Myocyte (in vitro differentiated cells): ENCODE measurements at places on chromosomes 3 and 15. TPM values are rescaled to one million over a fixed set of nuclear protein-coding genes. Genes with fewer than 3 reads are reported as not detected.

DNA sequence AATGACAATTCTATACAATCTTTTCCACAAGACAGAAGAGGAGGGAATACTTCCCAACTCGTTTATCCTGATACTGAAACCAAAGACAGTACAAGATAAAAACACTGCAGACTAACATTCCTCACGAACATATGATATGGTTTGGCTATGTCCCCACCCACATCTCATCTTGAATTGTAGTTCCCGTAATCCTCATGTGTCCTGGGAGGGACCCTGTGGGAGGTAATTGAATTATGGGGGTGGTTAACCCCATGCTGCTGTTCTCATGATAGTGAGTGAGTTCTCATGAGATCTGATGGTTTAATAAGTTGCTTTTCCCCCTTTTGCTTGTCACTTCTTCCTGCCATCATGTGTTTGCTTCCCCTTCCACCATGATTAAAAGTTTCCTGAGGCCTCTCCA lies 83.9 kb upstream of the PROK2 start:
- DNase-seq = no peak

DNA sequence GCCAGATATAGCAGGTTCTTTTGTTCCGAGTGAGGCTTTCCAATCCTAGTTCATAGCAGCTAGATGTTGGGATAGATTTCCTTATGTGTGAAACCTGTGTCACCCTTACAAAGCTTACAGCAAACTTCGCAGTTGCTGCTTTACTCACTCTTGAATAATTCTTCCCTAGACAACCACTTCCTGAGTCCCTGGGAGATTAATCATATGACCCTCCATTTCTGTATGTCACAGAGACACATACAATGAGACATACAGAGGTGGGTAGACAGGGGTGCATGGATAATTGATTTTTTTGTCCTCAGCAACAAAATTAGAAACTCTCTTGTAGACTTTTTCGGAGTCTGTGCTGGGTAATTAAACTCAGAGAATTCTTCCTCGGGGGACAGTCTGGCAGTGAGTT lies 163.2 kb downstream of the NSUN3 start:
- peak; percentile 50 for DNase-seq

- no peak for DNase-seq
Measured at GRCh38 chr15:83538682-83539081, 91.5 kb downstream of the SH3GL3 start.

DNA sequence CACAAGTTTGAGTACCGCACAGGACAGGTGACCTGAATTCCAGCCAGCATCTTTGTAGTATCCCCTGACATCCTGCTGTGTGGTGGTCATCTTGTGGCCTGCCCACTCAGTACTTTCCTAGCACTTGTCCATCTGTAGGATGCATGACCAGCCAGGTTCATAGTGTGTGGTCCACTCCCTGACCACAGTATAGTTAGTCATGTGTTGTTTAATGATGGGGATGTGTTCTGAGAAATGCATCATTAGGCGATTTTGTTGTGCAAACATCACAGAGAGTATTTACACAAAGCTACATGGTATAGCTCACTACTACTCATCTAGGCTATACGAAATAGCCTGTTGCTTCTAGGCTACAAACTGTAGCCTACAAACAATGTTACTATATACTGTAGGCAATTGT lies 16.9 kb upstream of the RBPMS2 start:
- DNase-seq = no peak

MYEF2 gene
- 9.1 and 15.6 TPM in 2 replicates for total RNA-seq

DNA sequence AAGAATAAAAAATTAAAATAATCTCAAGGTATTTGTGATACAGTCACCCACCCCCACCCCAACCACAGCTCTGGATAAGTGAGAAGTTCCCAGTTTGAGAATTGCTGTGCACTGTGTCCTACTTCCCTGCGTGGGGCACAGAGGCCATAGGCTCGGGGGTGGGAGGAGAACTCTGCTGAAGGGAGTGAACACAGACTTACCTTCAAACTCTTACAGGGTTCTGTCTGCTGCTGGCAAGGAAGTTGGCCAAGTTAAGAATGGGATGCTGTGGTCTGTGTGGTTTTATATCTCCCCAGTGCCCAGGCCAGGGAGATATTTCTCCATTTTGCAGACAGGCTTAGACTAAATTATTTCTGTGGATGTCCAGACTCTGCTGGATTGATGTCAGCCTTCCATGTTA lies 37.6 kb downstream of the SPTSSB start:
- no peak for DNase-seq

TICRR gene
- total RNA-seq = 0.05 and 0.19 TPM in 2 replicates

- DNase-seq = no peak
Measured at GRCh38 chr15:50890751-50891150, 17.7 kb upstream of the AP4E1 start.

SYNM gene
- total RNA-seq = 4.0 and 12.0 TPM in 2 replicates

DNA sequence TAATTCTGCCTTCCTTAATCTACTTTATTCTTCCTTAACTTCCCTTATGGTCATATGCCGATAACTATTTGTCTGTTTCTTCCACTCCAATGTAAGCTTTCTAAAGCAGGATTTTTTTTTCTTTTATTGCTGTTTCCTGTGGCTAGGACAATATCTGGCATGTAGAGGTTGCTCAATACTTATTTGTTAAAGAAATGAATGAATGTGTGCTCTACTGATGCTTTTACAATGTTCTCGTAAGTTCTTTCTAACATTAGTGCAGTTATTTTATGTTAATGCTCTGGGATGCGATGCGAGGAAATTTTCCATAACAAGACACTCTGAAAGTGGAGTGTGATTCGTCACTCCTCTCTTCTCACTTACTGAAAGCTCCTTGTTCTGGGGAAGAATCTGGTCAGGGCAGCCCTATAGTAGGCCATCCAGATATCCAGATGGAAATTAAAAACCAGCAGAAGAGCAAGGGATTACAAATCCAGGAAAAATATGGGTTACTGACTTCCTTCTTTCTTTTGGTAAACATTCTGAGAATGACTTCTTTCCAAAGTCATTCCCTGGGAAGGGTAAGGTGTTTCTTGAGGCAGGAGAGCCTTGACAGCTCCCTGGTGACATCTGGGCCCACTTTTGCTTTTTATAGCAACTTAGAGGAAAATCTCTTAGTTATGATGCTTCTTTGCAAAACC lies 420.4 kb downstream of the PDCD6IP start:
- no peak for DNase-seq

CNBP gene
- 398 and 566 TPM in 2 replicates for total RNA-seq

- DNase-seq = no peak
Measured at GRCh38 chr3:180829409-180830405, 82.8 kb upstream of the FXR1 start.

DNA sequence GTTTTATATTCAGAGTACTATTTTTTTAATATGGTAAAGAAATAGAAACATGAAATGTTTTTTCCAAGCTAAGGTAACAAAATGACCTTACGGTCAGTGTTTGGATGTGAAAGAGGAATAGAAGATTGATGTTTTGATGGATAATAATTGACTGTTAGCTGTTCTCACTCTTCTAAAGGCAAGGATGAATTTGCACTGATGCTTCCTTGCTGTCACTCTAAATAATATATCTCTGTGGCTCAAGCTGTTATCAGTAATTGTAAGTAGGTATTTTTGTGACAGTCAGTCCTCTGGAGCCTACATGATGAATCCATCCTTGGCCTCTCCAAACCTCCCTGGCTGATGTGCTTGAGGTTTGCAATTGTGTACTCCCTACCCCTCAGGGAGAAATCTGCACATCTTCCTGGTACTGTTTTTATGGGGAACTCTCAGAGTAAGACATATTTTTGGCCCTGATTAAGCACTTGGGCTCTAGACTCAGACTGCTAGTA lies 283.7 kb downstream of the NLGN1 start:
- no peak for DNase-seq

ALDH1L1 gene
- 0.10 TPM in 1 of 2 replicates, not detected in the other for total RNA-seq

LINGO1 gene
- total RNA-seq = not detected in 2 replicates
